Activated T-cell treated with anti-CD3 and anti-CD28 coated beads, Interleukin-2, amount 50 U/mL, for 4 hours (primary cell): ENCODE measurements at places on chromosomes 16 and 17. TPM values are rescaled to one million over a fixed set of nuclear protein-coding genes. Genes with fewer than 3 reads are reported as not detected.
A peak's percentile ranks its signal among the peaks of the same experiment; 100 is the strongest.

DNA sequence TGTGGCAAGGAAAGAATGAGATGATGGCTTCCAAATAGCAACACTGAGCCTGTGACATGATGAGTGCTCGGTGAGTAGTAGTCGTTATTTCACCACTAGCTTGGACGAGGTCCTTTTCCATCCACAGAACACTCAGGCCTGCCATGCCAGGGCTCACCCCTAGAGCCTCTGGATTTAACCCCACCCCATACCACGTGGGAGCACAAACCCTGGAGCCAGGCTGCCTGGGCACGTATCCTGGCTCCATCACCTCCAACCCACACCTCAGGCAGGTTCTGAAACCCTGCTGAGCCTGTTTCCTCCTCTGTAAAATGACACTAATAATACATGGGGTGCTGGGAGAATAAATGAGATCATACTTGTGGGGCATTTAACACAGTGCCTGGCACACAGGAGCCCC is 192.4 kb downstream of the KATNIP start:
- DNase-seq: no peak

DNA sequence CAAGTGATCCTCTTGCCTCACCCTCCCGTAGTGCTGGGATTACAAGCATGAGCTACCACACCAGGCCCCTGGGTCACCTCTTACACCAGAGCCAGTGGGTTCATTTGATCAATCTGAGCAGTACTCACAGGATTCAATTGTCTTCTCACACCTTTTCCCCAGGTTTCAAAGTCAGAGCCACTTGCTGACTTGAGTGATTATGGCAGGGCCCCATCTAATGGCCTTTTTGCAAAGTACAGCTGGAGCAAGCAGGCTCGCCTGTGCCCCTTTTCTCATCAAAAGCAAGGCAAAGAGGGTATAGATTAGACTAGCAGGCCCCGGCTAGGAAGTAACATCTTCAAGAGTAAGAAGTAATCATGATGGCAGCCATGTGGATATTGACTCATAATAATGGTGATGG is 114.8 kb upstream of the NOL11 start:
- DNase-seq: peak; percentile 26

GRCh38 chr17:78669975-78670518 is 92.9 kb upstream of the DNAH17 start:
- DNase-seq: no peak

DNA sequence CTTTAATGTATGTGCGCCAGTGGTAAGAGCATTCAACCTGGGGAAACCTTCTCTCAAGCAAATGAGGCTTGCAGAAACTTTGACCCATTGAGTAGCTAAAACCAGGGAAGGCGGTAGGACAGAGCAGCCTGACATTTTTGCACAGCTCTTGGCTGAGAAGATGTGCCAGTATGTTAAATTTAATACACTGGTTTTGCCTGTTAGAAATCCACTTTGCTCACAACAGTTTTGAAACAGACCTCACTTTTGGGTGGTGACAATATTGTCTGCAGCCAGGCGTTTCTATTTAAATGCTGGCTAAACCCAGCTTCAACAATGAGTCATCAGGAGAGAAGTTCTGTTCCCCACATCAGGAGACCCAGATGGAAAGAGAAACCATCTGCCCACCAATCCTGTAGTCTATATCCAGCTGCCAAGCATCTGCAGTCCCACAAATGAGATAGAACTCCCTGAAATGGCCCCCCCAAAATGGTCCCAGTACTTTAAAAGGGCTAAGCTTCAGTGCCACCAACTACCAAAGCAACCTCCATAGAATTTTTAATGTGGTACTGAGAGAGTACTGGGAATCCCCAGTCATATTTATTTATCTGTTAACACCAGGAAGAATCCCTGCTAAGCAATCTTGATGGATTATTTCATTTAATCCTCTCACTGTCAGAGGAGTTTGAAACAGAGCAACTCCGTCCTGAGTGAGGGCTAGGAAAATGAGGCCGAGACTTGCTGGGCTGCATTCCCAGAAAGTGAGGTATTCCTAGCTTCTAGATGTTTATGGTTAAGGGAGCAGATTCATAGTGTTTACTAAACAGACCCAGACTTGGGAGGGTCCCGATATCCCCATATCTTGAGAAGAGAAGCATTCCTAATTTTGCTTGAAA is 29.0 kb upstream of the CLEC3A start:
- DNase-seq: no peak

DNA sequence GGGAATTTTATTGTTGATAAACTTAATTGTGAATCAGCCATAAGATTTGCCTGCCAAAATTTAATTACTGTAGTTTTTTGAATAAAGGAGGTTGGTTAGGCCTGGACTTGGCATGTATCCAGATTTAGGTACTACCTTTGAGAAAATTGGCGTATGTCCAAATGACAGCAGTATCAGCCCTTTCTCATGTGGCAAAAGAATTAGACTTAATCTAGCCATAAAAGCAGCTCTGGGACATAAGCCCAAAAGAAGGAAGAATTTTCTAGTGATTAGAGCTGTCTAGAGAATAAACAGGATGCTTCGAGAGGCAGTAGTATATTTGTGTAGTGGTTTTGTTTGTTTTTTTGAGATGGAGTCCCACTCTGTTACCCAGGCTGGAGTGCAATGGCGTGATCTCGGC is 27.7 kb downstream of the PPM1E start:
- no peak for DNase-seq

DNA sequence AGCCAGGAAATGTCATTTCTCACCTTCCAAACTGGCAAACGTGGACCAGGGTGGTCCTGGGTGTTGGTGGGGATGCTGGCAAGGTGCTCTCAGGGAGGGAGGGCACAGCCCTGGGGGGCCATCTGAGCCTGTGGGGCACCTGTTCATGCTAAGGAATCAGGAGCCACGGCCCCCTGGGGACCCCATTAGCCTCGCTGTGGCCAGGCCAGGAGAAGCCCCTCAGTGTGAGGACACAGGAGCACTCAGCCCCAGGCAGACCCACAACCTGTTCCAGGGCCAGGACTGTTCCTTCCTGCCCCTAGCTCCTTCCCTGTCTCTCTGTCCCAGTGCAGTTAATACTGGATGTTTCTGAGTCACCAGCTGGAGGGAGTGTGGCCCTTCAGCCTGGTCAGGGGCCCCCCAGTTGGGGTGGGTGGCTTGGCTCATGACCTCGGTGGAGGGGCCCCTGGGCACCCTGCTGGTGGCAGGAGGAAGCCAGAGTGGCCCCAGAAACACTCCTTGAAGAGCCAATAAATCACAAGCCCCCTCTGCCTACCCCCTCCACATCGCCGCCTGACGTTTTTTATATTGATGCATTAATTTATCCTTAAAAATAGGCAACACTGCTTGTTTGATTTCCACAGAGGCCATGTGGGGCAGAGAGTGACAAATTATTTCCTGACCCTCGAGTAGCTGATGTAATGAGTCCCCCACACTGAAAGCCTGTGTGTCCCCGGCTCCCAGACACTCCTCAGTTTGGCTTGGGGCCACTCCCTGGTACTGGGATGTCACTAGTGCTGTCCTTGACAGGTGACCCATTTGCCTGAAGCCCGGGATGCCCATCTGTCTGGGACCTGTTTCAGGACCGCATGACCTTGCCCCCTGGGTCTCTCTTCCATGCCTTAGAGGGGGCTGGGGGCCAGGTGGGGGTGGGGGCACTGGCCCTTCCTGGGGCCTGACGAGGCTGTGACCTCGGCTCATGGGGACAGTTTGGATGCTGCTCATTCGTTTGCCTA is 22.3 kb downstream of the ACTG1 start:
- DNase-seq: no peak

DNA sequence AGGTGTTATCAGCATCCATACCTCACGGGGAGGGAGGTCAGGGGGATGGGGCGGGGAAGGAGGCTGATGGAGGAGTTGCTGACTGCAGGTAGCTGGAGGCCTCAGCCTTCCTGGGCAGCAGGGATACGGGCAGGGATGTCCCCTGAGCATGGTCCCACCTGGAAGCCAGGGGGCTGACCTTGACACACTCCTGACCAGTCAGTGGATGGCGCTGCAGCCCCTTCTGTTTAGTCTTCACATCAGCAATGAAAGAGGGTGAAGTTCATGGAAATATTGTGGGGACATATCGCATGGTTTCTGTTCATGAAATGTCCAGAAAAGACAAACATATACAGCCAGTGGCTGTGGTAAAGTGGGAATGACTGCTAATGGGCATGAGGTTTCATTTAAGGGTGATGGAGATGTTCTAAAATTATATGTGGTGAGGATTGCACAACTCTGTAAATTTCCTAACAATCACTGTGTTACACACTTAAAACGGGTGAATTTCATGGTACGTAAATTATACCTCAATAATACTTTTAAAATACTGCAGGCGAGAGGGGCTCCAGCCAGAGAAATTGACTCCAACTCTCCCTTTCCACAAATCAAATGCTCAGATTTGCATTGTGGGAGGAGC is 489.6 kb downstream of the CDH13 start:
- no peak for DNase-seq

DNA sequence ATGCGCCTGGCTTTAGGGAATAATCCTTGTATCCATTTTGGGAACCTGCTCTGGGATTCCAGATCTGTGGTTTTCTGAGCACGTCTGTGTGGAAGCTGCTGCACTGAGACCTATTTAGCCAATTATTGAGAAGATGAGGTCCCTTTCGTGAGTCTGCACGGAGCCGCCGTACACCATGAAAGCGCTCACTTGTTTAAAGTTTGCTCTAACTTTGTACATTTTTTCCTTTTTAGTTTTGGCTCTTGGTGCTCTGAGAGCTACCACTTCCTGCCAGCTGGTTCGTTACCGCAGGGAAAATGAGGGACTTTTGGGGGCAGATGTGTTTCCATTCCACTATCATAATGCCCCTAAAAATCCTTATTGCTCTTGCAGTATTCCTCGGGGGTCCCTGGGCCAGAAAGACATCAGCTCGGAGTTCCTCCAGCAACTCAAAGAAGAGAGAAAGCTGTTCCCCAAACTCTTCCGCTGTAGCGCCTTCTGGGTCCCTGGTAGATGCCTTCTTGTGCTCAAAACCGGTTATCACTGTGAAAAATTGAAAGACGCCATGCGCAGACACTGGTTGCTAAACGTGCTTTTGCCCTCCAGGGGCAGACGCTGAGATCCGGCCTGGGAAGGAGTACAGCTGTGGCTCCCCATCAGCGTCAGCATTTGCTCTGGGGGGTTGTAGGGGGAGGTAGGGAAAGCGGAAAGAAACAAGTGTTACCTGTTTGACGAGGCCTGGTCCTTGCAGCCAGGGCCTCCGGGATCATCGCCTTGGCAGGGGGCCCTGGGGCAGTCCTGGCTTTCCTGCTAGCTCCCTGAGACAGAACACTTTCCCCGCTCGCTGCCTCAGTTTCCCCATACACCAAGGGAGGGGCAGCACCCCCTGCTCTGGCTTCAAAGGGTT is 238.1 kb downstream of the MRTFB start:
- no peak for DNase-seq

Gene KRT12
- total RNA-seq: not detected
